ENCODE measurements at places on chromosomes 12 and 14.

DNA sequence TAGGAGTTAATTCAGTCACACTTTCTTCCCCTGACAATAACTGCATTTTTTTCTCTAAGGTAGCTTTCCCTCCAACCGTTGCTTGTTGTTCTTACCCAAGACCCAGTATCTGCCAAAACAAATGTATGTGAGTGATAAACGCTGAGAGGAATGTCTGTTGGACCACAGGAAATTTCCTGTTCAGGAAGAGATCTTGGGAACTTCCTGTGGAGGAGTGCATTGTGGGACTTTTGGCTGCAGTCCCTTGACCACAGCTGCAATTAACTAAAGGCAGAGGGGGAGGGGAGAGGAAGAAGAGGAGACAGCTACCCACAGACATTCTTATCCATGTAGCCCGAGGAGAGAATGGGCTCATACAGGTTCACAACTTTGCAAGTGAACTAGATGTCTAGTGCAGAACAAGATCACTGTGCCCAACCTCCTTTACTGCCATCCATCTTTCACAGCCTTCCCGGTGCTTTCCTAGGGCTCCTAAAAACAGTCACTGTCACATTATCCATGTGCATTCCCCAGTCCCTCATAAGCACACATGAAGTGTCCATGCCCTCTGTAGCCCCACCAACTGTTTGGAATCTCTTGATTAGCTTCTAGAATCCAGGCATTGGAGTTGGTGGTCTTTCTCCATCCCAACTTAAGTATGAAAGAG, 149.5 kb downstream of the ETV6 start:
- no peak for DNase-seq

DNA sequence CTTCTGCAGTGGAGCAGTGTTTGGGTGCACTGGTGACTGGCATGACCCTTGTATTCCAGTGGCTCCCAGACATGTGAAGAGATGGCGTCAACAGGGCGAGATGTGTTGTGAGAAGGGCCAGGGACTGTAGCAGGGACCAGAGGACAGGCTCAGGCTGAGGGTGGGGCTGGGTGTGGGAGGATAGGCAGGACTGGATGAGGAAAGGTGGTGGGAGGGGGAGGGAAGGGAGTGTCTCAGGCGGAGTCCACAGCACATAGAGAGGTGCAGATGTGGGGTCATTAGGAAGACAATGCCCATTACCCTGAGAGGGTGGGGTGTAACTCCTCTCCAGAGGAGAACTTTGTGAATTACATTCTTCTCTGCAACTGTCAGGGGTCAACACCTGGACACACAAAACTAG, 78.5 kb downstream of the DICER1 start:
- DNase-seq = no peak

- DNase-seq = no peak
These were observed 37.7 kb downstream of the CFL2 start for GRCh38 chr14:34676516-34677211.

DNA sequence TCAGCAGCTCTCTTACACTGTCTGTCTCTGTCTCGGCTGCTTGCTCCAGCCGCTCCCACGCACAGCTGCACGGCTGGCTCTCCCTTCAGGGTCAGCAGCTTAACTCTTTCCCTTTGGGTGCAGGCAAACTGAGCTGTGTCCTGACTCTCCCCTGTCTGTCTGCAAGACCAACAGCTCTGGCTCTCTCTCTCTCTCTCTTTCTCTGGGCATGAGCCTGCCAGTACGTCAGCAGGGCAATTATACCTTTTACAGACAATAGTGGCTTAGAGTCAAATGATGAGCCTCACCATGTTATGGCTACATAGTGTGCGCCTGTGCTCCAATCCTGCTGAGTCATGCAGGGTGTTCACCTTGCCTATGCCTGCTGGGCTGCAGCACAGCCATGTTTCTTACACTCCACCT, 120.5 kb upstream of the DDHD1 start:
- DNase-seq = no peak
